ENCODE measurements at places on chromosomes 7 and 10. TPM values are rescaled to one million over a fixed set of nuclear protein-coding genes. Genes with fewer than 3 reads are reported as not detected.

The GJD4 gene
- not detected for total RNA-seq

The KIAA1217 gene
- total RNA-seq = 144 TPM

The NKX1-2 gene
- total RNA-seq = not detected

The PIP gene
- total RNA-seq = not detected

The ACSM6 gene
- total RNA-seq = not detected

The ZMIZ1 gene
- total RNA-seq = 34.1 TPM

The PIK3AP1 gene
- 3.5 TPM for total RNA-seq

The TFR2 gene
- not detected for total RNA-seq

The RADIL gene
- total RNA-seq = 3.7 TPM

The AKR1C4 gene
- total RNA-seq = not detected

The ASAH2 gene
- 2.0 TPM for total RNA-seq

The TMEM176B gene
- 4.4 TPM for total RNA-seq

The CPXM2 gene
- 5.2 TPM for total RNA-seq

The ZNF804B gene
- total RNA-seq = not detected

The MYL7 gene
- total RNA-seq = 1.7 TPM

Measured in psoas muscle (tissue), 8 donors.